ENCODE measurements at places on chromosomes 4 and X. TPM values are rescaled to one million over a fixed set of nuclear protein-coding genes. Genes with fewer than 3 reads are reported as not detected.

Gene NDUFB11
- 157 TPM for total RNA-seq

Gene TMEM156
- total RNA-seq, result 19.5 TPM

Gene POU4F2
- total RNA-seq, result not detected

Gene MAML3
- 9.5 TPM for total RNA-seq

Gene VAMP7
- total RNA-seq, result 37.8 TPM

Gene PLRG1
- total RNA-seq, result 59.6 TPM

Gene BTK
- total RNA-seq, result 0.17 TPM

Gene NLGN4X
- 0.07 TPM for total RNA-seq

Gene STK26
- 9.6 TPM for total RNA-seq

Gene MAGEA2
- 0.07 TPM for total RNA-seq

Gene F8A2
- not detected for total RNA-seq
